ENCODE measurements at places on chromosomes 3 and 15.
A peak's percentile ranks its signal among the peaks of the same experiment; 100 is the strongest.

DNA sequence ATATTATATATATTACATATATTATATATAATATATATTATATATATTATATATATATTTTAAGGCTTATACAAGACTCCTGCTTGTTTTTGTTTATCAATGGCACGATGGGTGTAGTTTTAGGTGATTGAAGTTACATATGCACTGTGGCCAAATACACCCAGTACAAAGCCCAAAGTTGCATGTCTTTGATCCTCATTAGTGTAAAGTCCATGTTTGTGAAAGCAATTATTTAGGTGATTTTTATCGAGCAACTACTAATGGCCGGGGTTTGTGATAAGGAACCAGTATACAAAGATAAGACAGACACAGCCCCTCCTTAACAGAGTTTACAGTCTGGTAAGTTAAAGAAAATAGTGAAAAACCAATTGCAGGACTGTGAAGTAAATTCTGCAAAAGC is 154.3 kb downstream of the CHDH start:
- no peak for DNase-seq

DNA sequence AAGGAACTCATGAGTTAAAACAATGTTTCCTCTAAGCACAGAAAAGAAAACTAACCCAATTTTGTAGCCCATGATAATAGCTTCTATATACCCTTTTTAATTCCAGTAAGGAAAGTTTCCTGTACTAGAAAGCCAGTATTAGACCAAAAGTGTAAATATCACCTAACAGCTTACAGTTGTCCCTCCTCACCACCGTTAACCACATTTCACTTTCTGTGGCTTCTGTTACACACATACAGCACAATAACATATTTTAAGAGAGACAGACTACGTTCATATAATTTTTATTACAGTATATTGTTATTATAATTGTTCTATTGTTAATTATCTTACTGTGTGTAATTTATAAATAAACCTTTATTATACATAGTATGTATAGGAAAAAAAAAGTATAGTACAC is 74.1 kb downstream of the ZNF280D start:
- DNase-seq, result no peak

DNA sequence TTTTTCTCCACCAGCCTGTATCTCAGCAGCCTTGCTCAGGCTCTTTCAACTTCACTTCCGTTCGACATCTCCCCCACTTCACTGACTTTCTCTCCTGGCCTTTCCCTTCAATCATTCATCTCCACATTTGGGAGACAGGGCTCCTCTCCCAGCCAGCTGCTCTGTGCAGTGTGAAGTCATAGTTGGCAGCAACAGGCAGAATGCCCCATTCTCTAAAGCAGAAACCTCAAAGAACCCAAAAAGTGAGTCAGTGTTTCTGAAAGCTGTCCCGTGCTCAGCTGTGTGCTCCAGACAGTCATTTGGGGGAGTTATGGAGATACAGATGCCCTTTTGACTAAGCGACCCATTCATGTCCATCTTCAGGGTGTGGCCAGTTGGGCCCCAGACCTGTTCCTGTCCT is 54.3 kb downstream of the NTRK3 start:
- DNase-seq, result no peak

DNA sequence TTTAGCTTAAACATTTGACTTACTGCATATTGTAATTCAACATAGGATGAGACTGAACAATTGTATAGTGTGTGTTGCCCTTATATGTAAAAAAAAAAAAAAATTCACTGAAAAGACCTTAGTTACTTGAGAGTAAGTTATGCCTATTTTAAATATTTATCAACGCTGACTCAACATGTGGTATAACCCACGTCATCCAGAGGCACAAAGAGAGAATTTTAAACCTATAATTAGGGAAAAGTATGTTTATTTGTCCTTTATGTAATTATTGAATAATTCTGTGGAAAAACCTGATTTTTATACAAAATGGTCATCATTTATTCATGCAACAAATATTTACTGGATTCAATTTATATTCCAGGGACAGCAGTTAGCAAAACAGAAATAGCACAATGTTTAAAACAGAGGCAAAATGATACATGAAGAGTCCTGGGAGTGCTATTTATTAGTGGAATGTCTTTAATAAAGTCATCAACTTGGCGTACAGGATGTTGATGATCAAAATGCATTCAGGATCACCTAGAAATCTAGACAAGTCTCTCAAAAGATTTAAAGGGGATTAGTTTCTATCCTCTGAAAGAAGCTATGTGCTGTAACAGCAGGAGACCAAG is 223.7 kb downstream of the PCCB start:
- no peak for DNase-seq

DNA sequence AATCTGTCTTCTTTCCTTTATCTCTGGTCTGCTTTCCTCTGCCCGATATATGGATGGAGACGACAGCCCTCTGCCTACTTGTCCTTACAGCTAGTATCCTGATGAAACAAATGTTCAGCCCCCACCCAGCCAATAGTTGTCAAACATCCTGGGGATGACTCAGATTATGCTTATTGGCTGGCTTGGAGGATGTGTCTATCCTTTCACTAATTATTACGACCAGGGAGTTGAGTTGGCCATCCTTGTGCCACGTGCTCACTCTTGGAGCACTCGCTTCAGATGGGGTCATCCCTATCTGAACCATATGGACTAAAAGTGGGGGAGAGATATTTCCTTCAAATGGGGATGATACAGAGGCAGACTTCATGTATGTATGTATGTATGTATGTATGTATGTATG is 6.4 kb upstream of the MAP3K13 start:
- DNase-seq, result no peak

GRCh38 chr3:195863121-195864061 is 45.0 kb downstream of the TNK2 start:
- peak; percentile 31 for DNase-seq

DNA sequence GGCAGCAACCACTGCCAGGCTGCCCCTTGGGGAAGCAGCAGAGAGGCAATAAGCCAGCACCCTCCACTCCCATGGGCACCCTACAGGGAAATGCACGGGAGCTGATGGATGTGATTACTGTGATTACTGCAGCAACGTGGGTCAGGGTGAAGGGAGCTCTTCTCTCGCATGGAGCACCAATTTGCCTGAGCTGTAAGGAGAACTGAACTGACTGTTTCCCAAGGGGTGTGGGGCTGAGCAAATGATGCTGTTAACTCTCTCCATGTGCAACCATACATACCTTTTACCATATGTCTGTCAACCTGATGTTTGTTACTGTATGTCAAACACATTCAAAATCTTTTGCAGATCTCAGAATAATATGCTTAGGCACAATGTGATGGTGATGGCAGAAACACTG is 680.6 kb downstream of the SQOR start:
- no peak for DNase-seq

DNA sequence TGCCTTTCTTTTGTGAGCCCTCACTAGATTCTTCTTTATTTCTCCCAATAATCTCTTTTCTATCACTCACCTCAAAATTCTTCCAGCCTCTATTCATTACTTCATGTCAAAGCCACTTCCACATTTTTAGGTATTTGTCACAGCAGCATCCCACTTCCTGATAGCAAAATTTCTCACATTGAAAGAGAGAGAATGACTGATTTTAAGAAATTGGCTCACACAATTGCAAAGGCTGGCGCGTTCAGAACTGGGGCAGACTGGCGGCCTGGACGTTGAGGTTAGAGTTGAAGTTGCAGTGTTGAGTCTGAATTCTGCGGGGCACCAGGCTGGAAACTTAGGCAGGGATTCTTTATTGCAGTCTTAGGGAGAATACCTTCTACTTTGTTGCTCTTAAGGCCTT is 117.9 kb downstream of the LRRC28 start:
- no peak for DNase-seq

DNA sequence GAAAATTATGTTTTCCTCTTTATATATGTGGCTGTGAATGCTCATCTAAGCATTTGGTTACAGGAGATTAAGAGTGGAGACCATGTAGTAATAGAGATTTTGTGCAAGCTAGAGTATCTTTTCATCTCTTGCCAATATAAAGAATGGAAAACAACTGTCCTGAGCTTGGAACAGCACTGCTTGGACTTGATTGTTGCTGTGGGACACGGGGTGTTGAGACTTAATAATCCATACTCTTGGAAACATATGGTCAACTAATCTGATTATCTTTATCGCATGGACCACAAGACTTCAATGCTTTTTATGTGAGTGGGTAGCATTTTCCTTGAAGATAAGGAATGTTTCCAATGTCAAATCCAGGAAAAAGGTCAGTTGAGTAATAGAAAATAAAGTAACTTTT is 806.3 kb downstream of the DIPK2A start:
- no peak for DNase-seq

- DNase-seq, result no peak
Measured at GRCh38 chr3:150779402-150779858, 16.5 kb upstream of the SIAH2 start.

DNA sequence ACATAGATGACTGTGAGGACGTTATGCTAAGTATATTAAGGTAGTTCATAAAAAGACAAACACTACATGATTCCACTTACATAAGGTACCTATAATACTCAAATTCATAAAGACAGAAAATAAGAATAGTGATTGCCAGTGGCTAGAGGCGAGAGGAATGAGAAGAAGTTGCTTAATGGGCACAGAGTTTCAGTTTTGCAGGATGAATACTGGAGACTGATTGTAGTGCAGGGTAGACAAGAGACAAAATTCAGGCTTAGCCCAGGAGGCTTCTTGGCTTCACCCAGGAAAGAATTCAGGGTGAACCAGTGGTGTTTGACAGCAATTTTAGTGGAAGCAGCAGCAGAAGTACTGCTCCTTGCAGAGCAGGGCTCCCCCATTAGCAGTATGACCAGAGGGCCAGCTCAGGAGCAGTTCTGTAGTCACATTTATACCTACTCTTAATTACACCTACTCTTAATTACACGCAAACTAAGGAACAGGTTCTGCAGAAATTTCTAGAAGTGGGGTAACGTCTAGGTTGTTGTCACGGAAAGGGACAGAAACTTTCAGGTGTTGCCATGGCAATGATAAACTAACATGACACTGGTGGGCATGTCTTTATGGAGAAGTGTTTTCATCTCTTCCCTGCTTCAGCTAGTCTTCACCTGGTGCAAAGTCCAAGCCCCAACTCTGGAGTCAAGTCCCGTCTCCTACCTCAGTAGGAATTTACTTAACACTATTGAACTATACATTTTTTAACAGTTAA is 55.2 kb downstream of the TBL1XR1 start:
- DNase-seq, result no peak

DNA sequence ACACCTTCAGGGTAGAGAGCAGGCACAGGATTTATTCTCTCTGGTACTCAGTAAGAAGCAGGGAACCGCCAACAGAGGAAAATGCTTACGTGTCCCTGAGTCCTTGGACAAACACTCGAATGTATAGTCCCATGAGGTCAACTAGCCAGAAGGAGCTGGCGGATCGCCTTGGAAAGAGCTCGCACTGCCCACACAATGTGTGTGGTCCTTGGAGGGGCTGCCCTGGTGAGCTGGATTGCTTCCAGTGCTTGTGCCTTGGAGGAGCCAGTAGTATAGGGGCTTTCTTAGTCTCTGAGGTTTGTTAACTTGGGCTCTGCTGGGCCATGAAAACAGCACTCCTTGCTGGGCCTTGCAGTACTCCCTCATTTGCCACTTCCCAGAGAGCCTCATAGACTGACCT is 40.7 kb upstream of the VILL start:
- no peak for DNase-seq

DNA sequence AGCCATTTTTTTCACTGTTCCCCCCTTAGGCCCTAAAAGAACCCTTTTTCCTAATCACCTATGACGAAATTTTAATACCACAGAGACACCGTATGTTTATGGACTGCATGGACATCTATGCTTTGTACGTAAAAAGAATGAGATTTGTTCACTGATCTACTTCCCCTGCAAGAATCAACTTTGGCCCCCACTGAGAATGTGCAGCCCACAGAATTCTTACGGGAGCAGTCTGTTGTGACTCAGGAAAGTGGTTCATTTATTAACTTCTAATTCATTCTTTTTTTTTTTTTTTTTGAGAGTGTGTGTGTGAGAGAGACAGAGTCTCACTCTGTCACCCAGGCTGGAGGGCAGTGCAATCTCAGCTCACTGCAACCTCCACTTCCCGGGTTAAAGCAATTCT is 17.6 kb downstream of the EIF4E3 start:
- no peak for DNase-seq

DNA sequence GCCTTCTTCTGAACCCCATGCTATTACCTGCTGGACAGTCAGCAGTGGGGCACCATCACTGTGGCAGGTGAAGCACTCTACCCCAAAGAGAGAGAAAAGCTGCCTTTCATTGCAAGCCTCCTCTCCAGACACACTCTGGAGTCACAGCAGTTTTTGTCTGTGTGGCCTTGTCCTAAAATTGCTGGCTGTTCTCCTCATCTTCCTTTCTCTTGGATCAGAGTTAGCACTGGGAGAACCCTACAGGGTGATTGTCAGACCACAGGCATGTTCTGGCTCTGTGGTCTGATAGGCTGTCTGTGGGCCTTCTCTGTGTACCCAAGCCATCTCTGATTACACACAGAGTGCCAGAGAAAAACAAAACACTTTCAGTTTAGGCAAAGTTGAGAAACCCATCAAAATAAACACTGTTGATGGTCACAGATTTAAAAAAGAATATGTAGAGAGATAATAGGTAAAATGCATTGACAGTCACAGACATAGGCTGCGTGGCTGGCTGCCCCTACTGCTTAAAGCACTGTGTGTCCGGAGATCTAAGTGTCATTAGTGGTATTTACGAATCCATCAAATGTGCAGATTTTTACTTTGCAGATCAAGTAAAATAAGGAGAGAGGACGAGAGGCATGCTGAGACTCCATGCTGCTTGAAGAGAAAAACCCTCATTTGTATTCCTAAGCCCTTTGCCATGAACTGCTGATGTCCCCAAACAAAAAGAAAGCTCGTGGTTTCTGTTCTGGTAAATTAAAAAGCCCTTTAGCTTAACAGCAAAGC is 689.9 kb downstream of the TUSC7 start:
- no peak for DNase-seq

DNA sequence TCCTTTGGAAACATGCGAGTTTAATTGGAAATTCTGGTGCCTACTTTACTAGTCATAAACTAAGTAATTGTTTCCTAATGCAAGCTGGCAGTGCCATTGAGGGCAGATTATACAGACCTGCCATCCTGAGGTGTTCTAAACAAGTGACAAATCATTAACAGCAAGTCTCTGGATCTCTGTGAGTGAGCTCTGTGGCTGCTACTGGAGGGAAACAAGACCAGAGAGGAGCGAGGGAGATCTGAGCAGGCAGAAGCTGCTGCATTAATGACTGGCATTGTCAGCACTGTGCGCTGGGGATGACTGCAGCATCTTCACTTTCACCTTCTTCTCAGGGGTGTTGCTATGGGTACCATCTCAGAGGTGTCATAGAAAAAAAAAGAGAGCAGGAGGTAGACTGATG is 308.4 kb upstream of the DPH6 start:
- no peak for DNase-seq

DNA sequence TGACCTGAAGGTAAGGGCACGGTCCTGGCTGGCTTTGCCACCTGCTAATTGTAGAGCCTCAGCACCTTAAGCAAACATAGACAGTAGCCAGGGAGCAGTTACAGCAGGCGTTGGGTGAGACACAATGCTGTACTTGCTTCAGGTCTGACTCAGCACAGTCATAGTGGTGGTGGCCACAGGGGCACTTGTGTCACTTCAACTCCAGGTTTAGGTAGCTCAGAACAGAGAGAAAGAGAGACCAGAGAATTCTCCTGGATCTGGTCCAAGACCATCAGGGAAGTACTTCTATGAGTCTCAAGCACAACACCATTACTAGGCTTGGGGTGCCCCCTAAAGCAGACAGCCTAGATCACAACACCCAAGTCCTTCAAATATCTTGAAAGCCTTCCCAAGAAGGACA is 204.4 kb downstream of the OTOL1 start:
- DNase-seq, result no peak

Measured in stimulated activated CD8-positive, alpha-beta memory T cell treated with anti-CD3 and anti-CD28 coated beads, Interleukin-7, amount 100 ng/mL, for 1 hour (primary cell).